Stimulated activated memory B cell treated with anti-CD40 and anti-IgM and Interleukin-4, amounts not matched to agents 10 μg/mL and 1 μg/mL and 100 μg/mL, for 72 hours (primary cell): ENCODE measurements at places on chromosomes 7 and 10.

DNA sequence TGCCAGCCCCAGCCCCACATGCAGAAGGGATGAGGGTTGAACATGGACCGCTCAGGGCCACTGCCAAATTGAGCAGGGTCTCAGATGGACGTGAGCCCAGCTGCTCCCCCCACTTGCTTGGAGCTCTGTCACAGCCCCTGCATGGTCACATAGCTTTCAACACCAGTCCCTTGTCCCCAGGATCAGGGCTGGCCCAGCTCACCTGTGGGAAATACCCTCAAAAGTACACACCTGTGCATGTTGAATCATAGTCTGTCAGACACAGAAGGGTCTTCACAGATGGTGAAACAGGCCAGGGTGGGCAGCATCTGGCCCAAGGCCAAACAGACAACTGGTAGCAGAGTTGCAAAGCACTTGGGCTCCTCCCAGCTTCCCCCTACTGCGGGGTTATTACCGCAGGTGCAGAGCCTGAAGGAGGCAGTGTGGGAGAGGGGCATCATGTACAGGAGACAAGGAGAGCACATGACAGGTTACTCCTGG, 77.6 kb upstream of the UNC5B start:
- peaks cover 74% of the 10 kb centered on the region for H3K27me3 ChIP-seq
- H3K4me3 ChIP-seq = no peak overlapping the region
- H3K4me1 ChIP-seq = no peaks in the 10 kb centered on the region
- no peak for ATAC-seq
- no peaks in the 10 kb centered on the region for H3K36me3 ChIP-seq

DNA sequence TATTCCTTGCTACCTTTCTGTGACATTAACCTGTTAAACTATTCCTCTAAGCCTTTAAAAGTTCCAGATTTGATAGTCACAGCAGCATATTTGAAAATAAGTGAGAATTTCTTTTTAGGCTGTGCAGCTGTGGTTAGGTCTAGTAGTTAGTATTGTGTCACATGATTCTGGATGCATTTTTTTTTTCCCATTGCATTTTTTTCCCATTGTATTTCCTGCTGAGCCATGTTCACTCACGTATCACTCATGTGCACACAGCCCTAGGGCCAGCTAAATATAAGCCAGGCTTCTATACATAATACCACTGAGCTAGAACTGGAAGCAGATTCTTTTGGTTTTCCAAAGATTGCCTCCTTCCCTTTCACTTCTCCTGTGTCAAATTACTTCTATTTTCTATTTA, 37.4 kb downstream of the DNAJC9 start:
- no peak overlapping the region for H3K4me3 ChIP-seq
- H3K27ac ChIP-seq = no peak overlapping the region
- peaks cover 37% of the 10 kb centered on the region for H3K36me3 ChIP-seq
- ATAC-seq = no peak

DNA sequence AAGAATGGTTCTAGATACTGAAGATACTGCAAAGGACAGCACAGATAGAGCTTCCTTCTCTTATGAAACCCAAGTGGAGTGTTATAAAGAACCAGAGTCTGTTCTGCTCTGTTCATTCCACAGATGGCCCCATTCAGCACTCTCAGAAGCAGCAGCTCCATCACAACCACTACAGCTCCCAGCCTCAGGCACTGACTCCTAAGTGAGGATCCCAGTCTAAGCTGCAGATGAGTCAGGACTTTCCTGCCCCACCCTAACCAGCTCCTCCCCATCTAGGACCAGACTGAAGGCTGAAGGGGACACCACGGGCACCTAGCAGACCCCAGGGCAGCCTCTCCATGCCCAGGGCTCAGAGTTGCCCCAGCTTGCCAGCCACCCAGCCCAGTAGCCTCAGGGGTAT, 379.8 kb downstream of the GRID1 start:
- no peaks in the 10 kb centered on the region for H3K36me3 ChIP-seq
- H3K4me1 ChIP-seq = no peaks in the 10 kb centered on the region
- H3K27me3 ChIP-seq = peaks cover 21% of the 10 kb centered on the region
- H3K4me3 ChIP-seq = no peak overlapping the region
- peak; percentile 35 for ATAC-seq

DNA sequence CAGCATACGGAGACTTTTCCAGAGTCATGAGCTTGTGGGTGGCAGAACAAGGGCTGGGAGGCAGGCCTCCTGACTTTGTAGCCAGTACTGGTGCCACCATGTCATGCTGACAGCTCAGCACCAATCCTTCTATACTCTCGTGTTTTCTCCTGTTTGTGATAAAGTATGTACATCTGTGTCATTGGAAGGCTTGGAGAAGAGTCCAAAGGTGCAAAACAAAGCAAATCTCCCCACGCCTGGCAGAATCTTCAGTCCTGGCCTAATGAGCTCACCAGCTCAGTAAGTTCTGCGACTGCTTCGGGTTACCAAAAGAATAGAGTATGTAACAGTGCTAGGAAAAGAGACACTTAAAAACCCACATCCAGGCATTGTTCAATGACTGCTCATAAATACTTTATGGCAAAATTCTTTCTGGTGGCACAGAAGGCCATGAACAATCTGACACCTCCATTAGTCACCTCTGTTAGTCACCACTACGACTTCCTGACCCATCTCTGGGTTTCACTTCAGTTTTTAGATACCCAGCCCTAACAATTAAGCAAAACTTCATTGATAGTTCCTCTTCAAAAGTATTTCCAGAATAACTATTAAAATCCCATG, 24.5 kb downstream of the STEAP1 start:
- peak overlapping the region; percentile 78 for H3K27ac ChIP-seq
- H3K4me1 ChIP-seq = peaks cover 22% of the 10 kb centered on the region
- no peaks in the 10 kb centered on the region for H3K36me3 ChIP-seq
- no peak overlapping the region for H3K4me3 ChIP-seq
- ATAC-seq = peak; percentile 92
- H3K27me3 ChIP-seq = no peaks in the 10 kb centered on the region

- no peaks in the 10 kb centered on the region for H3K4me1 ChIP-seq
- no peak overlapping the region for H3K4me3 ChIP-seq
- no peak for ATAC-seq
- H3K36me3 ChIP-seq = no peaks in the 10 kb centered on the region
These were observed 30.1 kb downstream of the AFAP1L2 start for GRCh38 chr10:114374053-114374791.

DNA sequence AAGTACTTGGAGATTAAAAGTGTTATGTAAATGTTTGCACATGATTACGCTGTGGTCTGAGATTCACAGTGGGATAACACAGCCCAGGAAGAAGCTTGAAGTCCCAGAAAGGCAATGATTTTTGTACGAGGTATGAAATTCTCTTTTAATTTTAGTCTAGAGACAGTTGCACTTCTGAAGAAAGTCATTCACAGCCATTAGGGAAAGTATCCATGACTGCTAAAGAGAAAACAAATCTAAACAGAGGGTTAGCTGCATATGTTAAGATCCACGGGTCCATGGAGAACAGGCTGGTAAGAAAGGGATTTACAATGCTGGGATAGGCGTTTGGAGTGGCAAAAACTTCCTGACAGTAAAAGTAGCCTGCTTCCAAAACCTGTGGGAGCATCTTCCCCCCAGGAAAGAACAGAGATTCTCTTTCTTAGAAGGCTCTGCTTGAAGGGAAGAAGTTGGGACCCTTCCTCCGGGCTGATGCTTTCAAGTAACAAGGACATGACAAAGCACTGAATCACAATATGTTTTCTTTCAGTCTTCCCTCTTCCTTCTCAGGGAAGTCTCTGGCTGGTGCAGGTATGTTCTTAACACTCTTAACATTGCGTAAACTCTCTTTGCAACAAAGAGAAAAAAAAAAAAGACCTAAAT, 220.8 kb upstream of the CELF2 start:
- H3K27me3 ChIP-seq = peaks cover 63% of the 10 kb centered on the region
- H3K36me3 ChIP-seq = no peaks in the 10 kb centered on the region
- H3K4me1 ChIP-seq = no peaks in the 10 kb centered on the region
- no peak for ATAC-seq
- H3K27ac ChIP-seq = no peak overlapping the region
- H3K4me3 ChIP-seq = no peak overlapping the region
